ENCODE measurements at places on chromosomes 2 and 18.
A peak's percentile ranks its signal among the peaks of the same experiment; 100 is the strongest.

DNA sequence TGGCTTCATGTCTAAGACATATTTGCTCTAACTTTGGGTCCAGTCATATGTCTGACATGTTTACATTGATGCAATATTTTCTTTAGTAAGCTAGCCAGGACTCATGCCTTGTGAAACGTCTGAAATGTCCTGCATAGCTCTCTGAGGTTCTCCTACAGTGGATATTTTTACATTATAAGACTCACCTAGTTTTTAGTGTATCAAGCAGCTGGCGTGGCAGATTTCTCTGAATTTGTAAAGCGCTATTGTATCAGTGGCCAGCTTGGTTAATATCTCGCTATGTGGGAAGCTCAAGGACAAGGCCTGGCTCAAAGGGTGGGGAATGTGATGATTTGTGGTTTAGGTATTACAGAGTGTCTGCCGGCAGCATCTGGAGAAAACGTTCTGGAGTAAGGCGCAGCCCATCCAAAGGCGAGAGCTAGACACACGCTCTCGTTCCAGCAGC lies 164.3 kb downstream of the LTBP1 start:
- DNase-seq = no peak

- DNase-seq = no peak
These were observed 1186.3 kb upstream of the CELF4 start for GRCh38 chr18:38751898-38752297.

DNA sequence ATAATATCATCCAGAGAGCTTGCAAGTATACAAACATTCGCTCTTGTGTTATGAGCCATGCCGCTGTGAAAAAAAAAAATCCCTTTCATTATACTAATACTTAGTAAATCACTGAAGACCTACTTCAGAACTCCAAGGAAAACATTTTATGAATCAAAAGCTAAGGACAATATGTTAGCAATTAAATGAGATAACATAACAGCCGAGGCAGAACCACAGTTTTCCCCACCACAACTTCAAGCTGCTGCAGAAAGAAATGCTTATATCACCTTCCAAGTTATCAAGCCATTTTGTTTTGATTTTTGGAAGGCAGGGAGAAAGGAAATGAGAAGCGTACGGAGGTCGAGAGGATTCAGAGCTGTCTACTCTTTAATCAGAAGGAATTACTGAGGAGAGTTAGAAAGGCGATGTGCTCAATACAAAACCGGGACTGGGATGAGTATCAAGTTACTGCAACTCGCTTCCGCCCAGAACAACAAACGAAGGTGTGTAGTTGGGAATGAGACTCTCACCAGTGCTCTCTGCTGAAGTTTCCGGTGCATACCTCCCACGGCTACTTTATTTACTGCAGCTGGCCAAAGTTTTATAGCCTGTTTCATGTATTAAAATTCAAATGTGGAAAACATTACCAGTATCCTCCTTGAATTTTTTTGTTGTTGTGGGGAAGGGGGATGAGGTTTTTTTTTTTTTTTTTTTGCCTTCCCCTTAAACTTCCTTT lies 292.2 kb upstream of the CCDC68 start:
- DNase-seq = no peak

DNA sequence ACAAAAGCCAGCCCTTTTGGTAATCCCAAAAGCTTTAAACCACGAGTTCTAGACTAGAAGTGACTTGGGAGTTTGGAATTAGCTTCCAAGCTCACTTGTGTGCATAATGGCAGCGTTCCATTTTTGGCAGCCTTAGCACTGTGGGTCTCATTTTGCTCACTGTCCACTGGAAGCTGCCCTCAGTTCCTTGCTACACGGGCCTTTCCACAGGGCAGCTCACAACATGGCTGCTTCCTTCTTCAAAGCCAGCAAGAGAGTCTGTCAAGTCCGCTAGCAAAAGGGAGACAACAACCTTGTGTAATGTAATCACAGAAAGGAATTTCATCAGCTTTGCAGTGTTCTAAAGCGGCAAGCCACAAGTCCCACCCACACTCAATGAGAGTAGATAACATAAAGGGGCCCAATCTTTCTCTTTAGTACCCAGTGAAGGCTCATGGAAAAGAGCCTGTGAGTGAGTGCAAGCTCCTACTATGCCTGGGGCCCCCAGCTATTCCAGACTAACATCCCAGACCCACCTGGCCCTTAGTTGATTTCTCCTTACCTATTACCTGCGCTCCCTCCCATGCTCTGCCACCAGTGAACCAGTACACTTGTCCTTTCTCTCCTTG lies 239.7 kb upstream of the FBXO11 start:
- no peak for DNase-seq

DNA sequence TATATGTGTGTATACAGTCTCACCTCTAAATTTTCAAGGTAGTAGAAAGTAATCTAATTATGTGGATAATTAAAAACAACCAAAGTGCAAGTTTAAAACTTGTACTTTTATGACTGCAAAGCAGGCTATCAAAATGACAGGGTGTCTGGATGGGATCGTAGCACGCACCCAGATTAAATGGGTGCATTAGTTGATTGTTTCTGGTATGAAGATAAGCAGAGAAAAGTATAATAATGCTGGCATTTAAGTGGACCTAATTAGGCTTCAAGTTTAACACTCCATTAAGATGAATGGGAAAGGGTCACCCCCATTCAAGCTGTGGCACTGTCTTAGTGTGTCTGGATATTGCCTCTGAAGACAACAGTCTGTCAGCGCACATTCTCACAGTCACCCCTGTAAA lies 124.6 kb upstream of the ZEB2 start:
- no peak for DNase-seq

DNA sequence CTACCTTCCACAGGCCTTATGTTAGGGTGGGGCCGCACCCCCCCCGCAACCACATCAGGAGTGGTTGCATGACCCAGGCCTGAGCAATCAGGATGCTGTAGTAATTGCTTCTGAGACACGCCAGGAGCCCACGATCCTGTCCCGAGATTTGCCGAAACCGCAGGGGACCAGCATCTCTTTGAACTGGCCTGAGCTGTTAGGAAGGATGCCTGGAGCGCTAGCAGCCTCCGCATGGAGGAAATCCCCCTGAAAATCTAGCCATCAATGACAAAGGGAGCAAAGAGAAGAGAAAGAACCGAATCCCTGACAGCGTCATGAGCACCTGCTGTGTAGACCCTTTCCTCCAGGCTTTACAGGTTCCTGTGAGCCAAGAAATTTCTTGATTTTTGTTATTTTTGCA lies 8.7 kb upstream of the TEX44 start:
- no peak for DNase-seq

GRCh38 chr2:65636024-65636423 lies 203.6 kb upstream of the SPRED2 start:
- DNase-seq = no peak

DNA sequence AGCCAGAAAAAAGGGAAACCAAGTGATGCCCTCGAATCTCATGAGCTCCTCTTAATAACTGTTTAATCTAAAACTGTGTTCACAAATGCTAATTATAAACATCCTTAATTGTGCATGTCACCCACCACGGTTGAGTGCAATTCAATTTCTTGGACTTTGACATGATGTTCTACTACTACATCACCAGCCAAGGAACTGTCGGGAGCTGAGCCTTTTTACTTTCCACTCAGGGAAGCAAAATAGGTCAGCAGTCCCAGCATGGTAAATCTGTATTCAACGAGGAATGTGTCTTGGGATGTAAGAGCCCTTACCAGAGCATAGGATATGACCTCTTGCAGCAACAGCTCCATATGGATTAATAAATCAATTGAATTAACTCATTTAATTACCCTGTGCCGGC lies 20.8 kb upstream of the REG3G start:
- no peak for DNase-seq

DNA sequence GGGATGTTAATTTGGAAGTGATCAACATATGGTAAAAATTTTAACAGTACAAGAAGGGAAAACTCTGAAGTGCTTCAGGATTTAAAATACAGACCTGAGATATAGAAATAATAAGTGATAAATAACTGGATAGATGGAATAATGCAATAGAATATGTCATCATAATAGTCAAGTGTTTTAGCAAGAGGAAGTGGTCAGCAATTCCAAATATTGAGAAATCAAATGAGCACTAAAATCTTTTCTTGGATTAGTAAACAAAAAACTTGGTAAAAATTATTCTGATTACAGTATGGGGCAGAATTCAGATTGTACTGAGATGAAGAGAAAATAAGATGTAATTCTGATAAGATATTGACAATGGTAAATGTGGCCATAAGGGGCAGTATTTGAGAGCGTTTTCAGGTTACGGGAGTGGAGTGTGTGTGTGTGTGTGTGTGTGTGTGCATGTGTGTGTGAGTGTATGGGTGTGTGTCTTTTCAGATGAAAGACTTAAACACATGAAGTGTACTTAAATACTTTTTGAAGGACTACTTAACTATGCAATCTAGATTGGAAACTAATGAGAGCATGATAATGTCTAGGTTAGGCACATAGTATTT lies 217.9 kb upstream of the ITGA4 start:
- DNase-seq = no peak

DNA sequence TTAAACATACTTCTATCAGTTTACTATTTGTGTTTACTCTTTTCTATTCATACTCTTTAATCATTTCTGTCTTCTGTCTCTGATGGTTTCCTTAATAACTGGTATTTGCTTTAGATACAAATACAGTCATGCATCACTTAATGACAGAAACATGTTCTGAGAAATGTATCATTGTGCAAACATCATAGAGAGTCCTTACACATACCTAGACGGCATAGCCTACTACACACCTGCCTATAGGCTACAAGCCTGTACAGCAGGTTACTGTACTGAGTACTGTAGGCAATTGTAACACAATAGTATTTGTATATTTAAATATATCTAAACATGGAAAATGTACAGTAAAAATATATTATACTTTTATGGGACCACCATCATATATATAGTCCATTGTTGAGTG lies 36.3 kb downstream of the VSNL1 start:
- no peak for DNase-seq

- DNase-seq = no peak
These were observed 35.9 kb upstream of the MCFD2 start for GRCh38 chr2:46951290-46952064.

DNA sequence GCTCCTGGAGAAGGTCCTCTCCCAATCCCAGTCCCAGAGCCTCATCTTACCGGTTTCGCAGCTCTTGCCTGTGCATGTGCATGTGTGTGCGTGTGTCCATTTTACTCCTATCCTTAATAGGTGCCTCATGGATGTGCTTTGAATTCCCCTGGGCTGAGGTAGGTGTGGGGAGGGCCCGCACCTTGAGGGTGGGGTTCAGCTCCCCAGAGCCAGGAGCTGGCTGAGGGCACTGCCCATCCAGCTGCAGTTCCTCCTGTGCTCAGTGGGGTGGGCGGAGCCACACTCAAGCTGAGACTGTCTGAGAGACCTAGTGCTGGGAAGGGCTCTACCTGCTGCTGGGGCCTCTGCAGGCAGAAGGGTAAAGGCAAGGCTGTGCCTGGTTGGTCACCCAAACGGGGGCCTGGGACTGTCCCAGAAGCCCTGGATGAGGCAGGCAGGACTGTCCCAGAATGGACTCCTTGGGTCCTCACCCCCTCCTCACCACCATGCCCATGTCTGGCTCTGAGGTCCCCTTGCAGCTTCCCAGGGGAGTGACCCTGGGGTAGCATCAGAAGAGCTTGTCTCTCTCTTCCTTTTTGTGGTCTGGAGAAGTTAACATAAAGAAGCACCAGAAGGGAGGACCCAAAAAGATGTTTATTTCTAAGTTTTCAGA lies 8.9 kb downstream of the GDF7 start:
- DNase-seq = peak; percentile 52

DNA sequence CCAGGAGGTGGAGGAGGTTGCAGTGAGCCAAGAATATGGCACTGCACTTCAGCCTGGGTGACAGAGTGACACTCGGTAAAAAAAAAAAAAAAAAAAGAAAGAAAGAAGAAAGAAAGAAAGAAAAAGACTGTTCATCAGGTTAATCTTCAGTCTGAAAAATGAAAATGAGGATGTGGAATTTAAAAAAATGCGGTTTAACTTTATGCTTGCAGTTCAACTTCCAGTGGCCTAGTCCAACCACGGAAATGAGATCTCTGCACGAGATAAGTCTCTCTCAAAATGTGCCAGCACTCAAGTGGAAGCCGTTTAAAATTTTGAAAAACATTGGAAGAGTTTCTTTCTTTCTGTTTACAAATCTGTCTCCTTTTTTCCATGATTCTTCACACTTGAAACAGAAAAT lies 112.1 kb downstream of the DOCK10 start:
- DNase-seq = no peak

GRCh38 chr2:143219266-143219665 lies 90.0 kb downstream of the ARHGAP15 start:
- DNase-seq = no peak

GRCh38 chr2:152047824-152048471 lies 50.9 kb downstream of the CACNB4 start:
- no peak for DNase-seq

- DNase-seq = no peak
These were observed 105.3 kb upstream of the ZEB2 start for GRCh38 chr2:144625226-144625625.

DNA sequence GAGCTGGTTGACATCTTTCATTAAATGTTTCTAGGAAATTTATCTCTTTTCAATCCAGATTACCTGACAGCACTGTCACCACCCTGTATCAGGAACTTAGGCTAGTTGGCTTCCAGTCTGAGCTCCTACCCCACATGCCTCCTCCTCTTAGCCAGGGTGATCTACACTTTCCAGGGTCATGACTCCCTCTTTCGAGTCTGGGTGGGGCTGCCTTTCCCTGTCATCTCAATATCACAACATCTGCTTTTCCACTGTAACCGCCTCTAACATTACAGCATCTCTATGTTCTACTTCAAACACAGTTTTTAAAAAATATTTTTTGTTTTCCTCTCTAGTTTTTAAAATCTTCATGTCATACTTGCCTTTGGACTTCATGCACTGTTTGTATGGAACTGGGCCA lies 129.2 kb downstream of the RBMS1 start:
- DNase-seq = no peak

- DNase-seq = no peak
These were observed 811.6 kb downstream of the PLCL1 start for GRCh38 chr2:198615972-198616371.

GRCh38 chr2:200337621-200338020 lies 31.1 kb downstream of the SPATS2L start:
- DNase-seq = no peak

DNA sequence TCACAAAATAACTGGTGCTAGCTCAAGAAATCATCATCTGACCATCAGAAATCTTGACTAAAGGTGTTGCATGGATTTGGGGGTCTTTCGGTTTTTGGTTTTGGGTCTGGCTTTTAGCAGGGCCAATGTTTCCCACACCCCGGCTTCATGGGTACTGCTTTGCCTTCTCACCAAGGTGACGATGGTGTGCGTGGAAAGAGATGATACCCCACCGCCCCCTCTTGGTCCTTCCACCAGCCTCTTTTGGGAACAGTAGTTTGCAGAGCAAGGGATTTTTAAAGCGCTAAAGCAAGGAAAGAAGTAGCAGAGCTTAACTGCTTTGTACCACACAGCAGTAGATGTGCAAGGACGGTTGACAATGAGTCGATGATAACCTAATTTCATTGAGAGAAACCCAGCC lies 42.3 kb downstream of the BOLA3 start:
- DNase-seq = no peak

Measured in HTR-8/SVneo (cell line).